Foreskin keratinocyte (primary cell): ENCODE measurements at places on chromosomes 13 and 19.

- no peak for DNase-seq
Measured at GRCh38 chr13:78145276-78145675, 226.6 kb upstream of the EDNRB start.

GRCh38 chr19:36266375-36266961, 51.6 kb downstream of the ZNF146 start:
- no peak for DNase-seq

DNA sequence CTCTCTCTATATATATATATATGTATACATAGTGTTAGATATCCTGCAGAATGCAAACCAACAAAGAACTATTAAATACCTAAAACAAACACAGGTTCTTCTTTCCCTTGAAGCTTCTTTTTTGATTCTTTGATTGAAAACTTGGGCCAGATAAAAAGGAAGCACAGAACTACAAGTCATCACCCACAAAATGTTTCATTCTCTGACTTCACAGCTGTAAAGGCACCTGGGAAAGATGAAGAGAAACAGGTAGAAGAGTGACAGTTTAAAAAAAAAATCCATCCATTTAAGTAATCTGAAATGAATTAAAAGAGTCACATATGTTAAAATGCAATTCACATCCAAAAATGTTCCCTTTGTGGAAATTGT, 90.7 kb upstream of the FNDC3A start:
- DNase-seq: no peak

DNA sequence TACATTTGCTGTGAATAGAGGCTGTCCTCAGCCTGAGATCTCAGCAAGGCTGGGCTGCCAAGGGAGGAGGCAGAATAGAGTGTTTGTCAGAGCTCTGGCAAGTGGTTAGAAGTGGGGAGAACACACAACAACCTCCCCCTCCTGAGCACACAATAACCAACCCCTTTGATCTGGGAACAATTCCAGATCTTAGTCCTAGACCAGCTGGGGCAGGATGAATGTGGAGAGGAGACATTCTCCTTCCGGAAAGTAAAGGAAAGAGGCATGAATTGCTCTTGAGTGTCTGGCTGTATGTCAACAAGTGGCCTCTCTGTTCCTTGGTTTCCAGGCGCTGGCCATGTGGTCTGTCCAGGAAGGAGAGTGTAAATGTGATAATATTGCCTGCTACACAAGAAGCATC, 114.9 kb upstream of the TMTC4 start:
- no peak for DNase-seq

DNA sequence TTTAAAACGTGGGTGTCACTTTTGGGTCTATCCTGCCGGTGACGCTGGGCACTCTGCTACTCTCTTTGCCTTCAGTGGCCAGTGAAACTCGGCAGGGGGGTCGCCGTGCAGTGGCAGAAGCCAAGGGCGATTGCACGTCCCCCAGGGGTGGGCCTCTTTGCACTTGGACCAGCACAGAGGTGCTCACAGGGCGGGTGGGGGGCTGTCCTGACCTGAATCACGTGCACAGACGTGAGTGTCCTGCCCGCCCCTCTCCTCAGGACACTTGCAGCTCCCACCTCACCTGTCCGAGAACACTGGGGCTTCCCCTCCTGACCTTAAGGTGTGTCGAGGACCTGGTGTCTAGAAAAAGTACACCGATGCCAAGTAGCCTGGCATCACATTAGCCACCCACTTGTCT, 16.1 kb downstream of the COL4A1 start:
- no peak for DNase-seq

DNA sequence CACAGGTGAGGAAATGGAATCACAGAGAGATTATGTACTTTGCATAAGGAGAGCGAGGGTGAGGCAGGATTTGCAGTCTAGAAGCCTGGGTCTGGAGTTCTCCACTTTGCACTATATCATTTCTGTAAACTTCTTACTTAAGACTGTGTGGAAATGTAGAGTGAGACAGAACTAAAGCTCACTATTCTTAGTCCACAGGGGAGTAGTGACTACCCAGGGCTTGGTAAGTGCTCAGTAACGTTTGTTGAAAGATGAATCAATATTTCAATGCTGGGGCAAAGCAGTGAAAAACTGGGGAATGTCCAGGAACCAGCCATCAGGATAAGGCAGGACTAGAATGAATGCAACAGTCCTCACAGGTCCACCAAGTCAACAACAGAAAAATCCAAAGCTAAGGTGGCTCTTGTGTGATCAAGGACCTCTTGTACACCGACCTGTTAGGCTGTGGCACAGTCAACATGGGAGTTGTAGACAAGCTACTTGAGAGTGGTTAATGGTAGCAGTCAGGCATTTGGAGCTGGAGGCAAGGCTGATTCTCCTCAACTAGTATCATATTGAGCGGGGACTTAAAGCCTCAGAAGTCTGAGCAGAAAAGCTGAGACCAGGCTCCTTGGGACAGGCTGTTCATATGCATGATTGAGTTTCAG, 929 bp upstream of the TNFSF13B start:
- DNase-seq: no peak
